ENCODE measurements at places on chromosomes 11 and 22. TPM values are rescaled to one million over a fixed set of nuclear protein-coding genes. Genes with fewer than 3 reads are reported as not detected.

- no peaks in the 10 kb centered on the region for H3K4me1 ChIP-seq
- no peak for DNase-seq
- no peaks in the 10 kb centered on the region for H3K27me3 ChIP-seq
- H3K4me3 ChIP-seq: no peak overlapping the region
- H3K27ac ChIP-seq: no peak overlapping the region
Measured at GRCh38 chr22:33167998-33168790, 110.0 kb upstream of the SYN3 start.

DNA sequence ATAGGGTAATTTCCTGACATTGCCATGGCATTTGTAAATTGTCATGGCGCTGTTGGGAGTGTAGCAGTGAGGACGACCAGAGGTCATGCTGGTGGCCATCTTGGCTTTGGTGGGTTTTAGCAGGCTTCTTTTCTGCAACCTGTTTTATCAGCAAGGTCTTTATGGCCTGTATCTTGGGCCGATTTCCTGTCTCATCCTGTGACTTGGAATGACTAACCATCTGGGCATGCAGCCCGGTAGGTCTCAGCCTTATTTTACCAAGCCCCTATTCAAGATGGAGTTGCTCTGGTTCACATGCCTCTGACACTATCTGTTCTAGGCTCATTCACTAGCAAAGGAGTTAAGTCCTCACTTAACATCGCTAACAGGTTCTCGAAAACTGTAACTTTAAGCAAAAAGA is 1374.2 kb downstream of the FAM181B start:
- DNase-seq: no peak
- H3K27me3 ChIP-seq: no peaks in the 10 kb centered on the region
- H3K4me3 ChIP-seq: no peak overlapping the region
- H3K27ac ChIP-seq: no peak overlapping the region
- no peaks in the 10 kb centered on the region for H3K4me1 ChIP-seq

- DNase-seq: peak; percentile 48
- peak overlapping the region; percentile 75 for H3K27ac ChIP-seq
- H3K36me3 ChIP-seq: no peaks in the 10 kb centered on the region
- H3K27me3 ChIP-seq: no peaks in the 10 kb centered on the region
- peak overlapping the region; percentile 5 for H3K4me3 ChIP-seq
Measured at GRCh38 chr22:46047226-46047625, 70.3 kb upstream of the WNT7B start.

DNA sequence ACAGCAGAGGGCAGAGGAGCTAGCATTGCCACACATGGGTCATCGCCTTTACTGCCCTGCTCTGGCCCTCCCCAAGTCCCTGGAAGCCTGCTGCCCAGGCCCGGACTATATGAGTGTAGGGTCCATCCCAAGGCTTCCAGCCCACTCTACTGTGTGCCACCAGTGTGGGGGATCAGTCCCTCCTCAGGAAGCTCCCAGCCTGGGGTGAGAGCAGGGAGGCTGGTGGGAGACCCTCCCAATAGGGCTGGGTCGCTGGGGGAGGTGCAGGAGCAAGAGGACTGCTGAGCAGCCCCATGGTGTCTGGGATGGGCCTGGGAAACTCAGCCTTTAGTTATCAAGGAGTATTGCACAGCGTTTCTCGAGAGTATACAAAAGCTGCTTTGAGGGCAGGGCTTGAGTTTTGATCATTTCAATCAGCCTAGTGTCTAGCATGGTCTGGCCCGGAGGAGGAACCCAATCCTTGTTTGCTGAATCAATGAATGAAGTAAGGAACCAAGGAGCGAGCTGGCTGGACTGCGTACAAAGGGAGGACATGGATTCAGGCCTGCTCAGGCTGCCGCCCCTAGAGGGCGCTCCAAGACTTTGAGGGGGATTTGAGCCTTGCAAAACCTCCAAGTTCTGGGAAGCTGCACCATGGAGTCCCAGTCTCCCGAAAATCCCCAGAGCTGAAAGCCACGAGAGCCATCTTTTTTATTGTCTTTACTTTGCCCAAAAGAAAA is 89.0 kb upstream of the PARVA start:
- DNase-seq: peak; percentile 83
- H3K4me1 ChIP-seq: peaks cover 4% of the 10 kb centered on the region
- H3K4me3 ChIP-seq: no peak overlapping the region

The TRIM29 gene
- 3.4 TPM for total RNA-seq

The C11orf86 gene
- not detected for total RNA-seq

The MEN1 gene
- 22.5 TPM for total RNA-seq

The BIK gene
- 0.87 TPM for total RNA-seq

The MICALL1 gene
- 37.4 TPM for total RNA-seq

The TTC28 gene
- total RNA-seq: 48.7 TPM

The GAB4 gene
- not detected for total RNA-seq

The ANO1 gene
- 16.8 TPM for total RNA-seq
